Lung (tissue), 17 donors: ENCODE measurements at places on chromosomes 7 and 10. TPM values are rescaled to one million over a fixed set of nuclear protein-coding genes. Genes with fewer than 3 reads are reported as not detected.
A peak's percentile ranks its signal among the peaks of the same experiment; 100 is the strongest.

Gene ANLN
- total RNA-seq = 4.5 TPM

GRCh38 chr7:5424749-5425506, 1.3 kb upstream of the TNRC18 start:
- DNase-seq = peak; percentile 90
- H3K4me3 ChIP-seq = peak overlapping the region; percentile 79
- no peaks in the 10 kb centered on the region for H3K36me3 ChIP-seq
- H3K27me3 ChIP-seq = no peaks in the 10 kb centered on the region
- peaks cover 3% of the 10 kb centered on the region for H3K4me1 ChIP-seq
- H3K27ac ChIP-seq = peak overlapping the region; percentile 99

Gene CLDN3
- total RNA-seq = 43.8 TPM

DNA sequence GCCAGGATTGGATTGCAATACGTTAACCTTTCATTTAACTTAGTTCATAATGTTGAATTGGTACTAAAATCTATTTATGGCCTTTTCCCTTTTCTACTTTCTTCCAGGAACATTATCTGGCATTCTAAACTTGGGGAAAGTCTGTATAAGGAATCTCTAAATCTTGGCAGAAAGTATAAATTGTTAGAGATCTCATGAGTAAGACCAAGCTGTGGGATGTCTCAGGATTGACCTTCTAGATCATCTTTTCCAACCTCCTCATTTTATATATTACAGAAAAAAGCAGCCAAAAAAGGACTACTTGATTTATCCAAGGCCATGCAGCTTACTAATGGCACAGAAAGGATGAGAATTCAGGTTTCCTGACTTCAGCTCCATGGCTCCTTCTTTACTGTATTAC, 598.3 kb downstream of the INHBA start:
- H3K4me1 ChIP-seq = no peaks in the 10 kb centered on the region
- no peak overlapping the region for H3K27ac ChIP-seq
- H3K4me3 ChIP-seq = no peak overlapping the region
- no peak for DNase-seq
- no peaks in the 10 kb centered on the region for H3K36me3 ChIP-seq
- H3K27me3 ChIP-seq = no peaks in the 10 kb centered on the region

Gene LEP
- total RNA-seq = 1.3 TPM

DNA sequence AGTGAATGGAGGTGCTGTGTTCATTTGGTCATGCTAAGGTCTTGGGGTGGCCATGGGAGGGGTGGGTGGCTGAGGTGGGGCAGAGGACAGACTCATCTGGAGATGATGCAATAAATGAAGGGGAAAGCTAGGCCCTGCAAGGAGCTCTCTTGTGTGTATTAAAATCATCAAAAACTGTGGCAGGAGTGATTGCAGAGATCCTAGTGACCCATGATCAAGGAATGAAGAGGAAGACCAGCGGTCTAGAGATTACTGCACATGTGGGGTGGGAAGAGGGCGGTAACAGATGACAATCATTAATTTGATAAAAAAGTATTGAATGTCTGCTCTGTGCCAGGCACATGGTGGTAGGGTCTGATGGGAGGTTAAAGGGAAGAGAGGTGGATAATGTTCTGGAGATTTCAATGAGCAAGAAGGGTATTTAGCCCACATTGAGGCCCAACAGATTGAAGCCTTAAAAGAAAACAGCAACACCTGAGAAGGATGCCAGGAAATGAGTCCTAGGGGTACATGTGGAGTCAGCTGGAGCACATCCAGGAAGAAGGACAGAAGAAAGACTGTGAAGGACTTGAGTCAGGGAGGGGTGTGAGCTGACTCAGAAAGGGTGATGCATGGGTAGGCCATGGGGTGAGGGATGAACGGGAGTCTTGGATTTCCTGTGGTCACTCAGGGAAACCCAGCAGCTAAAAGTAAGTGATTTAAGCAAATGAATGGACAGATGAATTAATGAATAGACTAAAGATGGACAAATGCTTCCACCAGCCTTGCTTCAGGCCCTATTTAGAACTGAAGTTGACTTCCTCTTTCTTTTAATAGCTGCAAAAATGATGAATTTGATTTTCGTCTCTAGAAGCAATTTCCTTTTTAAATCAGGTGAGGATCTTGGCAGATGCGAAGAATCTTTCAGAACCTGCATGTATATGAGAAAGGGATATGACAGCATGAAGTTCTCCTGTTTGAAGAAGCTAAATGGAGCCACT, 83.1 kb upstream of the IGFBP3 start:
- no peaks in the 10 kb centered on the region for H3K36me3 ChIP-seq
- H3K27me3 ChIP-seq = no peaks in the 10 kb centered on the region
- no peak for DNase-seq
- H3K4me1 ChIP-seq = no peaks in the 10 kb centered on the region
- H3K4me3 ChIP-seq = no peak overlapping the region

Gene FAM3C
- 38.9 TPM for total RNA-seq

DNA sequence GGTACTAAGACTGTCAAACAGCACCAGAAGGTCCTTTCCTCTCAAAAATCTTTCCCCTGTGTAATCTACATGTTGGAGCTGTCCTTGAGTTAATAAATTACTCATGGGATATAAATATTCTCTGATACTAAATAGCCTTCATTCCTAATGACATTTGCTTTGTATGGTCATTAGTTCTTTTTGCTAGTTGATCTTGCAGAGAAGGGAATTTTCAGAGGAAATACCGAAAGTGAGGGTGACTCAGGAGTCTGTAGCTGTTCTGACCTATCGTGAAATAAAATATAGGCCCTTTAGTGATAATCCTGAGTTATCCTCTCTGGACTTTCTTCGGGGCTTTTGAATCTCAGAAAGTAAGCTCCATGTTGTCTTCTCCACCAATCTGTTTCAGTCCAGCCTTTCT, 19.4 kb upstream of the CLDN12 start:
- H3K27ac ChIP-seq = no peak overlapping the region
- H3K27me3 ChIP-seq = no peaks in the 10 kb centered on the region
- H3K4me3 ChIP-seq = no peak overlapping the region
- no peaks in the 10 kb centered on the region for H3K4me1 ChIP-seq
- no peak for DNase-seq

DNA sequence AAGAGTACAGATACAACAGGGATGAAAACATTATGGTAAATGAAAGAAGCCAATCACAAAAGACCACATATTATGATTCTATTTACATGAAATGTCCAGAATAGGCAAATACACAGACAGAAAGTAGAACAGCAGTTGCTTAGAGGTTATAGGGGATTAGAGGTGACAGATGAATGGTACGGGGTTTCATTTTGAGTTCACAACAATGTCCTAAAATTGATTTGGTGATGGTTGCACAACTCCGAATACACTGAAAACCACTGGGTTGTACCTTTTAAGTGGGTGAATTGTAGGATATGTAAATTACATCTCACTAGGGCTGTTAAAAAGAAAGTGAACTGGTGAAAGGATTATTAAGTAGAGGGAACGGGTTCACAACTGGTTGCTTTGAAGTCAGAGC, 76.3 kb upstream of the MRLN start:
- DNase-seq = no peak
- H3K27me3 ChIP-seq = no peaks in the 10 kb centered on the region
- H3K4me3 ChIP-seq = no peak overlapping the region
- H3K4me1 ChIP-seq = peaks cover 3% of the 10 kb centered on the region
- peaks cover 5% of the 10 kb centered on the region for H3K36me3 ChIP-seq
- no peak overlapping the region for H3K27ac ChIP-seq

DNA sequence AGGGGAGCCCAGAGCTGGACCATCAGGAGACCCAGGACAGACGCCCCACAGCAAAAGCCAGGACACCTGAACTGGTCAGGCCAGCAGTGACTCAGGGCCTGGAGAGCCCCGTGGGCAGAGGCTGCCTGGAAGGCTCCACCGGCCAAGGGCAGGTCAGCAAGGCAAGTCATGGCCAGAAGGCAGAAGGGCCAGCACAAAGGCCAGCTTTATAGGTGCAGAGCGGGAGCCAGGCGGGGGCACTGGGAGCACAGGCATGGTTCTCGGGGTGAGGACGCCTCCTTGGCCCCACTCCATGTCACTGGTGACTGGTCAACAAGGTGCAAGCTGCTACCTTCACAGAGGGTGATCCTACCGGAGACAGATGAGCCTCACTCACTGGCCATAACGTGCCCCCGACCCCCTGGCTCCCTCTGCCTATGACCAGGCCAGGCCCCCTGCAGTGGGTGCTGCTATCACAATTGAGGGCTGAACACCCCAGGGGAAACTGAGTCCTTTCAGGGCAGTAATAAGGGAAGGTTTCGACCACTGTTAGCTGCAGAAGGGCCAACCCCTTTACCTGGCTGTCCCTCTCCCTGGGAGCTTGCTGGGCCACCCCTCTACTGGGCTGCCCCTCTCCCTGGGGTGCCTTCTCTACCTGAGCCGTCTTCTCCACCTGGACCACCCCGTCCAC, 317.4 kb downstream of the PTPRN2 start:
- H3K4me3 ChIP-seq = no peak overlapping the region
- H3K27me3 ChIP-seq = no peaks in the 10 kb centered on the region
- no peak for DNase-seq
- no peak overlapping the region for H3K27ac ChIP-seq
- H3K36me3 ChIP-seq = no peaks in the 10 kb centered on the region

DNA sequence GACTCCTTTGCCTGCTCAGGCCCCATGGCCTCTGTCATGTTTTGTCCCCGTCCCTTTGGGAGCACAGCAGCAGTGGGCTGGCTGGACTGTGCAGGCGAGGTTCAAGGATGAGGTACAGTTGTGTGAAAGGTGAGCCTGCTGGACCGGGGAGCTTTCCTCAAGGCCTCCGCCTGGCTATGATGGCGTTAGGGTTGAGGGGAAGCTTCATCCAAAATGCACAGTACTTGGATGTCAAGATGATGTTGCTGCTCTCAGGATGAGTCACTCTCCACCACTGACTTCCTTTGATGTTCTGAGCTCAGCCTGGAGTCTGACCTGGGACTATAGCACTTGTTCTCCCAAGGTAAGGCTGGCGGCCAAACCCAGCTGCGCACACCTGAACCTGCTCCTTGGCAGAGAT, 152.7 kb upstream of the SHH start:
- no peaks in the 10 kb centered on the region for H3K27me3 ChIP-seq
- DNase-seq = no peak
- no peaks in the 10 kb centered on the region for H3K36me3 ChIP-seq
- no peak overlapping the region for H3K4me3 ChIP-seq

- H3K4me1 ChIP-seq = no peaks in the 10 kb centered on the region
- DNase-seq = no peak
- H3K36me3 ChIP-seq = no peaks in the 10 kb centered on the region
- no peak overlapping the region for H3K27ac ChIP-seq
- H3K27me3 ChIP-seq = no peaks in the 10 kb centered on the region
- H3K4me3 ChIP-seq = no peak overlapping the region
These were observed 311.0 kb downstream of the GPAM start for GRCh38 chr10:111872591-111872990.

GRCh38 chr7:158327571-158328180, 259.9 kb downstream of the PTPRN2 start:
- H3K4me1 ChIP-seq = no peaks in the 10 kb centered on the region
- no peaks in the 10 kb centered on the region for H3K36me3 ChIP-seq
- no peak for DNase-seq
- no peaks in the 10 kb centered on the region for H3K27me3 ChIP-seq
- no peak overlapping the region for H3K27ac ChIP-seq

GRCh38 chr7:100892364-100893317, 3.0 kb downstream of the ACHE start:
- peaks cover 26% of the 10 kb centered on the region for H3K4me1 ChIP-seq
- H3K27me3 ChIP-seq = peaks cover 13% of the 10 kb centered on the region
- DNase-seq = no peak
- H3K36me3 ChIP-seq = peaks cover 11% of the 10 kb centered on the region
- H3K4me3 ChIP-seq = no peak overlapping the region

Gene AGAP9
- 4.4 TPM for total RNA-seq

- no peaks in the 10 kb centered on the region for H3K4me1 ChIP-seq
- H3K4me3 ChIP-seq = no peak overlapping the region
- DNase-seq = no peak
- no peaks in the 10 kb centered on the region for H3K27me3 ChIP-seq
These were observed 17.1 kb downstream of the SLC26A3 start for GRCh38 chr7:107785926-107786325.

GRCh38 chr7:351256-351655, 61.3 kb downstream of the FOXL3 start:
- no peaks in the 10 kb centered on the region for H3K36me3 ChIP-seq
- H3K27me3 ChIP-seq = no peaks in the 10 kb centered on the region
- H3K4me1 ChIP-seq = no peaks in the 10 kb centered on the region
- no peak overlapping the region for H3K4me3 ChIP-seq

GRCh38 chr10:110357252-110357780, 52.6 kb upstream of the SMNDC1 start:
- H3K36me3 ChIP-seq = no peaks in the 10 kb centered on the region
- DNase-seq = no peak
- peaks cover 6% of the 10 kb centered on the region for H3K27me3 ChIP-seq

DNA sequence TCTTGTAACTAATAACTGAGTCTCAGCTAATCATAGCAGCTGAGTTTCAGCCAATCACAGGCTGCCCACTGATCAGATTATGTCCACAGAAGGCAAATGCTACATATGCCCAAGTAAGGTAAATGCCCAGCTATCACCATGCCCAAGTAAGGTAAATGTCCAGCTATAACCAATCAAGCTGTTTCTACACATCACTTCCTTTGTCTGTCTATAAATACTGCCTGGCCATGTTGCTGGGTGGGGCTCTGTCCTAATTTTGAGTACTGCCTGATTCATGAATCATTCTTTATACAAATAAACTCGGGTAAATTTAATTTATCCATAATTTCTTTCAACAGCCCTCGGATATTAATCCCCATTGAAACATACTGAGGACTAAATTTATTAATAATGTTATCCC, 312.4 kb downstream of the CACNA2D1 start:
- no peaks in the 10 kb centered on the region for H3K27me3 ChIP-seq
- no peaks in the 10 kb centered on the region for H3K4me1 ChIP-seq
- no peak for DNase-seq
- peaks cover 2% of the 10 kb centered on the region for H3K36me3 ChIP-seq

DNA sequence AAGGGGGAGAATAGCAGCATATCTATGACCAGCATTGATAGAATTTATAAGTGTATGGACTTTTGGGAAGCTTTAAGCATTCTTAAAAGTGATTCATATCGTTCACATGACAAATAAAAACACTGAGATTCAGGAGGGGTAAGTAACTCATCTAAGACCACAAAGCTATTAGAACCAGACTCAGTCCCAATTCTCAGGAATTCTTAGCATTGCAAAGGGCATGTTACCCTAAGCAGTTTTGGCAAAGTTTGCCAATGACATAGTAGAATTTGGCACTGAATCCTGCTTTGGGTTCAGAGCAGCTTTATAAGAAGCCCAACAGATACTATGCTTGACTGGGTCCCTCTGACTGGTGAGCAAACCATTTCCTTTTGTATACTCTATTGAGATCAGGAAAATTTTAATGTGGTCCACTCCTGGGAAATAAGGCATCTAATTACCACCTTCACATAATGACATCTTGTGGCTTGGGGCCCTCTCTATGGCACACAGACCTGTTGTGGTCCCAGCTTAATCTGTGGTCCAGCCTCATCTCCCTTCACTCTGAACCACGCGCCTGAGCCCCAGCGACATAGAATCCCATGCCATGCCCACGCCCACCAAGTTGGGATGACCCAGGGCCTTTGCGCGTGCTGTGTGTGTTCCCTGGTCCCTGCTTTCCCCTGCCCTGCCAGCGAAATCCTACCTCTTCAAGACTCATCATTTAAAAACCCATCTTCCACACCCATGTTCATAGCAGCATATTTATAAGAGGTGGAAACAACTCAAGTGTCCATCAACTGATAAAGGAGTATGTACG, 37.5 kb upstream of the DOCK1 start:
- H3K27ac ChIP-seq = no peak overlapping the region
- H3K27me3 ChIP-seq = no peaks in the 10 kb centered on the region
- H3K4me3 ChIP-seq = no peak overlapping the region

GRCh38 chr7:24249266-24249665, 34.7 kb upstream of the NPY start:
- no peak for DNase-seq
- no peaks in the 10 kb centered on the region for H3K27me3 ChIP-seq
- no peak overlapping the region for H3K27ac ChIP-seq

Gene IFIT1B
- 3.7 TPM for total RNA-seq
